Stimulated activated CD4-positive, alpha-beta T cell treated with anti-CD3 and anti-CD28 coated beads, TNF-alpha, amount 100 ng/mL, for 24 hours (primary cell): ENCODE measurements at places on chromosomes 11 and 22.

GRCh38 chr11:28228196-28228895 lies 120.2 kb downstream of the METTL15 start:
- DNase-seq: no peak

GRCh38 chr22:37070334-37070733 lies 18.8 kb downstream of the KCTD17 start:
- no peak for DNase-seq

DNA sequence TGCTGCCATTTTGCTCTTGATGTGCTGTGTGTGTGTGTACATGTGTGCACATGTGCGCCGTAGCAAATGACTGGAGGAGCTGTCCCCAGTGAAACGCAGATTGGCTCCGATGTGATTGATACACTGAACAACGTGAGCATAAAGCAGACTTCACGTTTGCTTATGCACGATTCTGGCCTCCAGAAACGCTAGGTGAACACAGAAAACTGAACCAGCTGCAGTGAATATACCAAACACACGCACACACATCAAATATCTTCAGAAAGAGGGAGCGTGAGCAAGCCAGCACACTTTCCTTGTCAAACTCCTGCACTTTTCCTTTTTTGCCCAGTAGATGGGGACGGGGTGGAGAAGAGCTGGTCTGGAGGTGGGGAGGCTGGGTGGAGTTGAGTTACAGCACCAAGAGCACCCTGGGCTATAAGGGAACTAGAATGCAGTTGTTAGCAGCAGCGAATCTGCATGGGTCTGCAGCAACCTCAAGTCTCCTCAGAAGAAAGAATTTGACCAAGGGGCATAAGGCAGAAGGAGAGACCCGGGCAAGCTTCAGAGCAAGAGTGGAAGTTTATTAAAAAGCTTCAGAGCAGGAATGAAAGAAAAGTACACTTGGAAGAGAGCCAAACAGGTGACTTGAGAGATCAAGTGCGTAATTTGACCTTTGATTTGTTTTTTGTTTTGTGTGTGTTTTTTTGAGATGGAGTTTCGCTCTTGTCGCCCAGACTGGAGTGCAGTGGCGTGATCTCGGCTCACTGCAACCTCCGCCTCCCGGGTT lies 77.8 kb upstream of the CADM1 start:
- no peak for DNase-seq

GRCh38 chr11:117071344-117071787 lies 26.9 kb downstream of the SIK3 start:
- no peak for DNase-seq

DNA sequence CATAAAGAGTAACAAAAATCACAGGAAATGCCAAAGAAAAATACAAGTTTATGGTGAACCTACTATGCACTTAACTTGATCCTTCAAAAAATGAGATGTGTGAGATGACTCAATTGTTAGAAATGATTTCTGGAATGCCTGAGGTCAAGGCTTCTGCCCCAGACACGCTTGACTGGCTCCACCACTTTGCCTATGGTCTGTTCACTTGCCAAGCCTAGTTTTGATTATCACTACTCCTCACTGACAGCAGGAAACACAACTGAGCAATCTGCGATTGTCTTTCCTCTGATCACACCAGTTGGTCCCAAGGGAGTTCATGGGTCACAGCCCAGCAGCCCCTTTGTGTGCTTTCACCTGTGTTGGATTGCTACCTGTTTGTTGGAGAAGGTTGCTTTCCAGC lies 20.6 kb upstream of the PRDM10 start:
- DNase-seq: no peak

- no peak for DNase-seq
Measured at GRCh38 chr11:3146612-3147256, 18.4 kb downstream of the OSBPL5 start.

DNA sequence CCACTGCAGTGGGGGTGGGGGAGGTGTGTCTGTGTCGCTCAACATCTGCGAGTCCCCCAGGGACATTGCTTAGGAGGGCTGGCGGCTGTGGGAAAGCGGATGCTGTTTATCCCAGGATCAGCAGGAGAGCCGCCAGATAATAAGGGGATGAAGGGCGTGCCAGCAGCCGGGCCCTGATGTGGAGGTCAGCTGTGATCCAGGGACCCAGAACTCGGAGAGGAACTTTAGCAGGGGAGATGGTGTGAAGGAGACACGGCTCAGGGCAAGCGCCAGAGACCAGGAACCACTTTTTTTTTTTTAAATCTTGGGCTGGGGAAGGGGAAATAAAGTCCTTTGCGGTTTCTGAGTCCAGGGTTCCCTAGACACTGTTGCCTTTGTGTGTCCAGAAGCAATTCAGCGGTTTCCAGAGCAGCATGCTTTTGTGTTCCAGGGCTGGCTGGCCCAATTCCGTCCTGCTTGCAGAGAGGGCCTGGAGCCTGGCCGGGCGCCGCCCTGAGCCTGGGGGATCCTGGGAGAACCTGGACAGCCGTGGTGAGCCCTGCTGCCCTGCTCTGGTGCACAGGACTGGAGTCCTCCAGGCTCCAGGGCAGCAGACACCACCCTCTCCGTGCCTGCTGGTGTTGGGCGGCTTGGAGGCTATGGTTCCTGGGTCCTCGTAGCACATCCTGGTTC lies at the start of gene GRAMD4:
Gene GRAMD4 (plus strand): TSS at position 557 of the 672 bp plus-strand sequence. CDS start 6,414 bp downstream, outside the sequence.
- no peak for DNase-seq
